ENCODE measurements at places on chromosomes 4 and X. TPM values are rescaled to one million over a fixed set of nuclear protein-coding genes. Genes with fewer than 3 reads are reported as not detected.
A peak's percentile ranks its signal among the peaks of the same experiment; 100 is the strongest.

GRCh38 chr4:89064848-89065247 lies 7.9 kb upstream of the FAM13A start:
- no peak for DNase-seq

GRCh38 chr4:98204236-98204553 lies 57.0 kb upstream of the RAP1GDS1 start:
- no peak for DNase-seq

- no peak for DNase-seq
Measured at GRCh38 chr4:185424905-185425646, 688 bp downstream of the UFSP2 start.

DNA sequence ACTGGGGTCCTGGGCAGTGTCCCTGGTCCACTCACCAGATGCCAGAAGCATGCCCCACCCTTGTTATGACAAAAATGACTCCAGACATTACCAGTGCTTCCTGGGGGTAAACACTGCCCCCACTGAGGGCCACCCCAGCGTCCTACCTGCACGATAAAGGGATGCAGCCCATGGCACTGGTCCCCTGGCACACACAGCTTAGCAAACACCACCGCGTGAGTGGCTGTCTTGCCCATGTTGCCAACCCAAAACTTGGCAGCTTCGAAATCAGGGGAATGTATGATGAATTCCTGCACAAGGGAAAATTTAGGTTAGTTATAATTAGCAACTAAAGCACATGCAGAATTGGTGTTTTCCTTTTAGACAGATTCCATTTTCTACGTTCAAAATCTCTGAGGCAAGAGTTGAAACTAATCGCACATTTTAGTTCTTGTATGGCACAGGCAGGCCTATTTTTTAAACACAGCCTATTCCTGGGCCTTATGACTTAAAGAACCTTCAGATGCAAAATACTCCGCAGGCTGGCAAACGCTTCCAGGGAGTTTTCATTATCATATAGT lies 30.4 kb downstream of the ACOX3 start:
- no peak for DNase-seq

- no peak for DNase-seq
Measured at GRCh38 chrX:100048156-100048555, 361.9 kb downstream of the PCDH19 start.

- no peak for DNase-seq
Measured at GRCh38 chr4:58119298-58119697, 1009.1 kb upstream of the IGFBP7 start.

GRCh38 chr4:129346036-129346435 lies 250.1 kb downstream of the C4orf33 start:
- DNase-seq, result no peak

- DNase-seq, result no peak
Measured at GRCh38 chrX:18698737-18699650, 8.5 kb upstream of the PPEF1 start.

- DNase-seq, result no peak
Measured at GRCh38 chr4:146132445-146132844, 43.1 kb upstream of the LSM6 start.

DNA sequence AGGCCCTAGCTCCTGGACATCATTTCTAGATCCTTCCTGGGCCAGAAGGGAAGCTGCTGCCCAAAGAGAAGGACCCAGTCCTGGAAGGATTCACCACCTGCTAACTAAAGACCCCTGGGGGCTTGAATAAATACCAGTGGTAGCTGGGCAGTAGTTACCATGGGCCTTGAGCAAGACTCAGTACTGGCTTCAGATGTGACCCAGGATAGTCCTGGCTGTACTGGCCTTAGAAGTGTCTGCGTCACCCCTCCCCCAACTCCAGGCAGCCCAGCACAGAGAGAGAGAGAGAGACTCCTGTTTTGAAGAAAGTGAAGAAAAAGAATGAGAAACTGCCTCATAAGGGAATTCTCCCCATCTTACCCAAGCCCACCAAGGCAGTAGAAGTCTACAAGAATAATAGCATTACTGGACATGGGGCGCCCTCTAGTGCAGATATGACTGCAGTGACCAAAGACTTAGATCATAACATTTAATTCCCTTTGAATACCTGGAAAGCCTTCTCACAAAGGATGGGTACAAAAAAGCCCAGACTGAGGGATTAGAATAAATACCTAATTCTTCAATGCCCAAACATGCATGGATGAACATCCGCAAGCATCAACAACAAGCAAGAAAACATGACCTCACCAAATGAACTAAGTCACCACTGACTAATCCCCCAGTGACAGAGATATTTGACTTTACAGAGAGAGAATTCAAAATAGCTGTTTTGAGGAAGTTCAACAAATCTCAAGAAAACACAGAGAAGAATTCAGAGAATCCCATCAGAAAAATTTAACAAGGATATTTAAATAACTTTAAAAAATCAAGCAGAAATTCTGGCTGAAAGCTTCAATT lies 171.8 kb downstream of the HNRNPD start:
- DNase-seq, result no peak

- DNase-seq, result no peak
Measured at GRCh38 chr4:176376032-176376614, 56.4 kb downstream of the SPCS3 start.

GRCh38 chrX:49071877-49072711 lies 1.7 kb downstream of the PRAF2 start:
- peak; percentile 83 for DNase-seq

DNA sequence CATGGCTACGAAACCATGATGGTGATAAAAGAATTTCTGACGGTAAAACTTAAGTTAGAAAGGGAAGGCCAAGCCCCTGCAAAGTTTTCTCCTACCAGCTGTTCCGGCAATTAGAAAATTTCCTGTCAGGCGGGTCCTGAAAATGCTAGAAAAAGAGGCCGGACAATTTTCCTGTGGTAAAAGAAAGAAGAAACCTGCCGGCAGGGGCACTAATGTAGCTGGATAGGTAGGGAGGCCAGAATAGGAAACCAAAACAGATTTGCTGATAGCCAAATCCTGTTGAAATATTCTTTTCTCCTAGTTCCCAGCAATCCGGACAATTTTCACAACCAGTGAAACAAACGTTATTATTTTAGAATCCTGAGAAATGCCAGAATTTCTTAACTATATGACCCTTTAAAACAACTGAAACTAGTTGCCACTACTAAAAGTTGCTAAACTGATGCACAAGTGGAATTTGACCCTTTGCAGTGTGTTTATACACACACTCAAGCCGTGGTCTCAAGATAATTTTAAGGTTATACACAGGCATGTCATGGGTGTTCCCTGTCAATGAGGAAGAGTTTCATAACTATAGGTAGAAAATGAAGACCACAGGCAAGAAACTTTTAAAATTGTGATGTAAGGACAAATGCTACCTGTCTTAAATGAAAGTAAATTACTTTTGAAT lies 47.7 kb downstream of the RPS6KA3 start:
- DNase-seq, result no peak

DNA sequence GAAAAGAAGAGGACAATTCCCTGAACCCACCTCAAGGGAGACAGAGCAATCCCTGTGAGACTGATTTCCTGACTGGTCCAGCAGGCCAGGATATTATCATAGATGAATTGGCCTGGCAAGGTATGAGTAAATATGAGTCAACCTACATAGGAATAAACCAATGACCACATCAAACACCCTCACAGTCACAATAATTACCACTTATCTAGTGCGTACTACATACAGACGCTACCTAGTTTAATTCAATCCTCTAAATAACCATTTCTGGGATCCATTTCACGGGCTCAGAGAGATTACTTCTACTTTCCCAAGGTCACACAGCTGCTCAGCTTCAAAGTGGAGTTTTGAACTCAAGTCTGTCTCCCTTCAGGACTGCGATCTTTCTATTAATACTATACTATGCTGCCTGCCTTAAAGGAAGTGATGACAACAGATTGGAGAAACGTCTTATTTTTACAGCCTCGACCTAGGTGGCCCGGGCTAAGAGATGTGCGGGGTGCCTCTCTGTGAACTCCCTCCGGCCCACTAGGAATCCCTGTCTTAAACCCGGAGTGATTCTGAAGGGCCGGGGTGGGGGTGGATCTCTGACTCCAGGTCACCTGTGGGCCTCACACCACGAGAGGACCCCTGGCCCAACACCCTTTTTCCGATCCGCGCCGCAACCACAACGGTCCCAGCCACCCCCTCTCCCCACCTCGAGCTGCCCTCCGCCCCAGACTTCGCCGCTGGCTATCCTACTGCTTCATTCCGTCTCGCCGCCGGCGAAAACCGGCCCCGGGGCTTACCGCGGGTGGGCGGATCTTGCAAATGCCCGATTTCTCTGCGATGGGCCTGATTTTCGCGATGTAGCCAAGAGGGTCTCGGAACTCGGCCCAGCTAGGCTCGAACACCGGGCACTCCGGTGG lies 800 bp downstream of the KDM5C start:
- DNase-seq, result no peak

GRCh38 chr4:76301068-76301774 lies 5.3 kb upstream of the STBD1 start:
- no peak for DNase-seq

GRCh38 chr4:65943076-65943475 lies 272.8 kb upstream of the EPHA5 start:
- no peak for DNase-seq

DNA sequence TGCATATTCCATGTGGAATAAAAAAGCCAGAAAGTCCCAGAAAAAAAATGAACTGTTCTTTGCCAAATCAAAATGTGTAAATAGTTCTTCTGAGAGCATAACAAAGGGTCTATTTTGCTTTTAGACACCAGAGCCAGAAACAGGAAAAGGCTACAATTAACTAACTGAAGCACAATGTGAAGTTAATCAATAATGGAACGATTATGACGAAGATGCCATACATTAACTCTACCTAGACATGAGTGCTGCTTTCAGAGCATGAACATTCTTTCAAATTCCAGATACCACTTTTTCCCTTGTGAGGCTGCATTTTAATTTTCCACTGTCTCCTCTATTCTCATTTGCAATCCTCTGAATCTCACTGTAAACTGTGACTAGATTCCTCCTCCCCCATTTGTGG lies 48.7 kb upstream of the PHOX2B start:
- no peak for DNase-seq

DNA sequence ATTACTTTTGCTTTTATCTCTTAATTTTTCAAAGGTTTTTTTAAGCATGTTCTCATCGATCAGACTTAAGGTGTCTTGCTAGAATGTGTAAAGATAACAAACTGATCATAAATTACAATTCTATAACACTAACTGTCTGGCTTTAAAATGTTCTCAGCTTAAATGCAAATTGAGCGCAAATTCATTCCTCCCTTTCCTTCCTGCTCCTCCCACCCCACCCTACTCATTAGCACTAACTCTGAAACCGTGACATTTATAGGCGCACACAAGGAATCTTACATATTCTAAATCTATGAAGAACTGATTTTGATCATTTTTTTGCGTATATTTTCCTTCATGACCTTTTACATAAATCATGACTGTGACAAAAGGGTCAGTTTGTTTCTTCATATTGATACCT lies 590.0 kb upstream of the DIAPH2 start:
- no peak for DNase-seq

- no peak for DNase-seq
Measured at GRCh38 chr4:171636606-171637005, 176.6 kb upstream of the GALNTL6 start.

DNA sequence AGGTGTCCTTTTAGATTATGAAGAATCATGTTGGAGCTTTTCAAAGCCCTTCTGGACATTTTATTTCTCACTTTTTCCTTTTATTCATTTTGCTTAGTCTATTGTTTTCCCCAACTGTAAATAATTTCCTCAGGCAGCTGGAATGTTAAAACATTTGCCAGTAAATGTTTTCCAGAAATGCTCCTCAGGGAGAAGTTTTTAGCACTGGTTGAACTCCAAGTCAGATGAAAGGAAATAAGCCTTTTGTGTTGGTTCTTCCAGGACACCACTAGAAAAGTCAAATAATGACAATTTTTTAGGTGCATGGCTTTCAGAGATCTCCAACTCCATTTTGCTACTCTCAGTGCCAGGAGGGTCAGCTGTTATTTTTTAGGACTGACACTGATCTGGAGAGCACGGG lies 127.9 kb downstream of the IL13RA2 start:
- no peak for DNase-seq

- no peak for DNase-seq
Measured at GRCh38 chr4:184727430-184727829, 6.5 kb downstream of the CENPU start.

GRCh38 chr4:85522277-85522676 lies 47.3 kb downstream of the ARHGAP24 start:
- no peak for DNase-seq

GRCh38 chr4:73690051-73690738 lies 50.2 kb upstream of the CXCL8 start:
- no peak for DNase-seq

GRCh38 chr4:142845293-142846107 lies 601 bp downstream of the INPP4B start:
- DNase-seq, result no peak

GRCh38 chr4:76377911-76378310 lies 43.0 kb downstream of the CCDC158 start:
- DNase-seq, result no peak

DNA sequence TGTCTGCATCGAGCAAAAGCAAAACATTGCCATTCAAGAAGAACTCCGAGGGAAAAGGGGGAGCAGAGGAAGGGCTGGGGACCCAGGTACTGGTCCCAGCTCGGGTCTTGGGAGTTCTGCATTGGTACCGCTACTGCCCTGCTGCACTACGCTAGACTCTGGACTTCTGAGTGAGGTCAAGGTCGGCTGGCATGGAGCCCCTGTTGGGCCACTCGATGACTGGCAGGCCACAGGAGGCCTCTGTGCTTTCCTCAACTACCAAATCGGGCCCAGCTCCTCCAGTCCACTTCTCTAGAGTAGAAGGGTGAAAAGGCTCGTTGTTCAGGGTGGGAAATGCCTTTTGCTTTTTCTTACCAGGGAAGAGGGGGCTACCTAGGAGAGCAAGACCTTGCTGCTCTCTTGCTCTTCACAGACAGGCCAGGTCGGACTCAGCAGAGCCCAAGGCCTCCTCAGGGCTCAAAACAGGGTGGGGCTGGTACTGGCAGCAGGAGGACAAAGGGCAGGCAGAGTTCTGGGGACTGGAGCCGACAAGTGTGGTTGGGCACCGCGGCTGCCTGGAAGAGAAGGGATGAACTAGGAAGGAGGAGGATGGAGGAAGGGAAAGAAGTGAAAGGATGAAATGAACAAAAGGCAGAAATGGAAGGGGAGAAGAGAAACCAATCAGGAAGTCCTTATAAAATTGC lies 8.9 kb upstream of the IRAK1 start:
- DNase-seq, result no peak

VSIG4 gene
- total RNA-seq, result 65.1 TPM

CTPS2 gene
- total RNA-seq, result 4.9 TPM

LRP2BP gene
- 2.4 TPM for total RNA-seq

TLR3 gene
- total RNA-seq, result 5.2 TPM

GAB1 gene
- 77.4 TPM for total RNA-seq

OPN1MW gene
- total RNA-seq, result not detected

RS1 gene
- total RNA-seq, result not detected

PASD1 gene
- total RNA-seq, result not detected

RADX gene
- total RNA-seq, result 0.87 TPM

SYP gene
- total RNA-seq, result 1.8 TPM

HPGDS gene
- total RNA-seq, result 3.1 TPM

FRMPD4 gene
- total RNA-seq, result 1.2 TPM

Data from Right ventricle myocardium inferior (tissue), 1 donor.